Suppressor macrophage (primary cell): ENCODE measurements at places on chromosomes 16 and 17.

DNA sequence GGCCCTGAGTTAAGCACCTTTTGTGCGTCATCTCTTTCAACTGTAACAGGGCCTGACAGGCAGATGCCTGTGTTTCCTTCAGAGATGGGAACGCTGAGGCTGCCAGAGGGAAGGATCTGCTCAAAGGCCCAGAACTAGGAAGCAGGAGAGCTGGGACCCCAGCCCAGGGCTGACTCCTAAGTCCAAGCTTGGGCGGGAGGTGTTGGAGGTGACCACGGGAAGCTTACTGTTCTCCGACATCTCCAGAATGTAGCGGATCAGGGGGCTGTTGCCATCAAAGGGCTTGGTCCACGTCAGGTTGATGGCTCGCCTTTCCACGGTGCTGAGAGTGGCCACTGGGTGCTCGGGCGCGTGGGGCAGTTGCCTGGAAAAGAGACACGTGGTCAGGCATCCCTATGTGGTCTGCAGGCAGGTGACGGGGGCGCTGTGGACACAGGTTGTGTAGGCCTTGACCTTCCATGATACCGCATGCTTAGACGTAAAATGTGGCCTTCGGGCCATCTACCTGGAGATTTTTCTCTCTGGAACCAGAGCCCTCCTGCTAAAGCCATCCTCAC is 111.4 kb upstream of the CDC42EP4 start:
- no peak for DNase-seq

DNA sequence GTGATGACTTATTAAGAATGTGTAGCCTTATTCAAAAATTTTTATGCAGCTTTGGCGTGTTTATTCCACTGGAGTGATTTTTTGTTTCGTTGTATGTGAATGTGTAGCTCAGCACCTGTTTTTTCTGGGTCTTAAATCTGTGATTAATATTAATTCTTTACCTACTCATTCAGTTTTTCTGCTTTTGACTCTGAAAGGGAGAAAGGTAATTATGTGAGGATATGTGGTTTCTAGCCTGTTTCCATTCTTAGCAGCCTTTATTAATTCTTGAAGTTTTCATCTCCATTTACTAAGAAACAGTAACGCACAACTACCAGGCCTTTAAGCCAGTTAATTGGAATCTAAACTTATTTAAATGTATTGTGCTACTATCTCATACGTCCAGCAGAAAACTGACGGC is 7.0 kb downstream of the HEATR3 start:
- no peak for DNase-seq

DNA sequence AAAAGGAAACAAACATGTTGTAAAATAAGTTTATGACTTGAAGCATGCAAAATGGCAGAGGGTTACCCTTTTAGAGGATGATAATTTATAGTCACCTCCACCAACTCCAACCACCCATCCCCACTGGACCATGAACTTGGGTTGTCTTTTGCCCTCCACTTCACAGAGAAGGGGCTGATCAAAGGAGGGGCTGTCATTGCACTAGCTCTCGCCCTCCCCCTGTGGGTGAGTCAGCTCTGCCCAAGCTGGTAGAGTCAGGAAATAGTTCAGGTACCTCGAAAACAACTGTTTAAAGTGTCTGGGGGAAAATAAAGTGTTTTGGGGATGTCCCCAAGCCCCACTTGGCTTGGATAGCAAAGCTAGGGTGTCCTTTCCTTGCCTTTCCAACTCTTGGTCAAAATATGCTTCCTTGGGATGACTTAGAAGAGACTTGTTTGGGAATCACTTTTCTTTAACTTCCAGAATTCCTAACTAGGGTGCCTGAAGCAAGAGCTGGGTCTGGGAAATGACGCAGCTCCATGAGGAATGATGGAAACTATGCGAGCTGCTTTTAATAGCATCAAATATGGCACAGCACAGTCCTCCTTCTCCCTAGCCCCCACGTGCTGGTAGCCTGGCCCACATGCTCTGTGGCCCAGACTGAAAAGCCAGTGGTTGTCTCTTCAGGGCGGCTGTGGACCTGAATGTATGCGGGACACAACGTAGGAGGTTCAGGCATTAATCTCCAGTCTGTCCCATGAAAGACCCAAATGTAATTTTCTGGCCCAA is 40.7 kb downstream of the TBX4 start:
- no peak for DNase-seq

- DNase-seq: no peak
Measured at GRCh38 chr17:156094-156621, 18.8 kb downstream of the SCGB1C2 start.

DNA sequence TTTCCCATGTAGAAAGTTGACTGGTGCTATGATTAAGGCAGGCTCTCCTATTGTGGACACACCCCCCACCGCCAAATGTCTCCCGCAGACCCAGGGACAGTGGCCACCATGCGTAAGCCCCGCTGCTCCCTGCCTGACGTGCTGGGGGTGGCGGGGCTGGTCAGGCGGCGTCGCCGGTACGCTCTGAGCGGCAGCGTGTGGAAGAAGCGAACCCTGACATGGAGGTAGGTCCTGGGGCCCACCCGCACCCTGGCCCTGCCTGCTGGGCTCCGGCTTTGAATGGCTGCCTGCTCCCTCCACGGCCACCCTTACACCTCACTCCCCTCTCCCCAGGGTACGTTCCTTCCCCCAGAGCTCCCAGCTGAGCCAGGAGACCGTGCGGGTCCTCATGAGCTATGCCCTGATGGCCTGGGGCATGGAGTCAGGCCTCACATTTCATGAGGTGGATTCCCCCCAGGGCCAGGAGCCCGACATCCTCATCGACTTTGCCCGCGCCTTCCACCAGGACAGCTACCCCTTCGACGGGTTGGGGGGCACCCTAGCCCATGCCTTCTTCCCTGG is 3.6 kb downstream of the MMP25 start:
- no peak for DNase-seq

DNA sequence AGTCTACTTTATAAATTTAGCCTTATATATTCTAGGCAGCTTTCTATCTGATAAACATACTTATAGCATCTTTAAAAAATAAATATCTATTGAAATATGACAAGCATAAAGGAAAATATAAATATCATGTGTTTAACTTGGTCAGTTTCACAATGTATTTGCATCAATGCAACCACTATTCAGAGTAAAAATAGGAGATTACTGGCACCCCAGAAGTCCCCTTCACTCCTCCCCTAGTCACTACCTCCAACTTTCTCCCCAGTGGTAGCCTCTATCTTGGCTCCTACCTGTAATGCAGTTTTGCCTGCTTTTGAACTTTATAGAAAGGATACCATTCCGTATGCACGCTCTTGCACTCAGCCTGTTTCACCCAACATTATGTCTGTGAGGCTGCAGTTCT is 3.2 kb upstream of the NOD2 start:
- DNase-seq: no peak

- DNase-seq: no peak
Measured at GRCh38 chr17:2238432-2239169, 65.0 kb downstream of the SMG6 start.

DNA sequence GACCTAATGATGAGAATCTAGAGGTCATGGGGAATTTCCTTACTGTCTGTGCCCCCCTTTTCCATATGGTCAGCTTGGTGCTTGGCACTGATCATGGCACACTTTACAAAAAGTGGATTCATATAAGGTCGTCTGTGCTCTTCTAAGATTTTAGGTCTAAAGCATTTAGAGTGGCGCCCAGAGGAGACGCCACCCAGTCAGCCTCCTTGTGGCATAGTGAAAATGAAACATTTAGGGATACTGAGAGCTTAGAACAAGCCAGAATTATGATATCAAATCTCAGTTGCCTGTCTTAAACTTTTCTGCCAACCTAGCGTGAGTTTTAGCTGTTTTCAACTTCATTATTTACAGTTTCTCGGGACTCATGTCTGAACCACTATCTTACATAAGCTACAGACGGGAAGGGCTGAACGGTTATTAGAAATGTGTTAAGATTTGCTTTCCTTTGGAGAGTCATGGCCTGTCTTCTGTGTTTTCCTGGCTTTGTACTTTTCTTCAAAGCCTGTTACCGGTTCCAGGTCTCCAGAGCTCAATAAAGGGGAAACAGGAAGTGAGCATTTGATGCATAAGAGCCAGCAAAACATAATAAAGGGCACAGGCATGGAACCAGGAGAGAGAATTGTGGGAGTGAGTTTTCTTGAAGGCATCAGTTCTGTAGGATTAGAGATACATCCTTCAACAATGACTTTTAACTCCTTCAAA is 13.7 kb downstream of the ZNRF1 start:
- DNase-seq: peak; percentile 8

GRCh38 chr17:29162082-29162908 is 17.9 kb downstream of the MYO18A start:
- DNase-seq: no peak

DNA sequence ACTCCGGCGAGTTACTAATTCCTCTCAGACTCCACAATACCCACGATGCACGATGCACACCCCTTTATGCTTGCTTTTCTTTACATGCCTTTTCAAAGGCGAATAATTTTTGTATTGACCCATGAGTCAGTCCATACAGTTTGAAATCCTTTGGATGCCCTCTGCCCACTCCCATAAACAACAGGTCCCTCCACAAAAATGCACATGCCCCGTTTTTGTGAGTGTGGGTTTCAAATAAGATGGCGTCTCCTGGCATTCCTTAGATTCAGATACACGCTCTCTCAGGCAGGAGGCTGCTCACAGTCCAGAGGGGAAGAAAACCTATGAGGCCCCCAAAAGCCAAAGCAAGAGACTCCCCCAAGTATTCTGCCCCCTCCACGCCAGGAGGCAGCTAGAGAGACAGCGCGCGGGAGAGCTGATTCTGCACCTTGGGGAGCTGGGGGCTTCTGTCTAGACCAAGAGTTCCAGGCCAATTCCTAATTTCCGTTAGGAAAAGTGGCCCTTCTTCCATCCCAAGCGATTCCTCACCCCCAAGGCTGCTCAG is 19.6 kb upstream of the HOXB9 start:
- no peak for DNase-seq

DNA sequence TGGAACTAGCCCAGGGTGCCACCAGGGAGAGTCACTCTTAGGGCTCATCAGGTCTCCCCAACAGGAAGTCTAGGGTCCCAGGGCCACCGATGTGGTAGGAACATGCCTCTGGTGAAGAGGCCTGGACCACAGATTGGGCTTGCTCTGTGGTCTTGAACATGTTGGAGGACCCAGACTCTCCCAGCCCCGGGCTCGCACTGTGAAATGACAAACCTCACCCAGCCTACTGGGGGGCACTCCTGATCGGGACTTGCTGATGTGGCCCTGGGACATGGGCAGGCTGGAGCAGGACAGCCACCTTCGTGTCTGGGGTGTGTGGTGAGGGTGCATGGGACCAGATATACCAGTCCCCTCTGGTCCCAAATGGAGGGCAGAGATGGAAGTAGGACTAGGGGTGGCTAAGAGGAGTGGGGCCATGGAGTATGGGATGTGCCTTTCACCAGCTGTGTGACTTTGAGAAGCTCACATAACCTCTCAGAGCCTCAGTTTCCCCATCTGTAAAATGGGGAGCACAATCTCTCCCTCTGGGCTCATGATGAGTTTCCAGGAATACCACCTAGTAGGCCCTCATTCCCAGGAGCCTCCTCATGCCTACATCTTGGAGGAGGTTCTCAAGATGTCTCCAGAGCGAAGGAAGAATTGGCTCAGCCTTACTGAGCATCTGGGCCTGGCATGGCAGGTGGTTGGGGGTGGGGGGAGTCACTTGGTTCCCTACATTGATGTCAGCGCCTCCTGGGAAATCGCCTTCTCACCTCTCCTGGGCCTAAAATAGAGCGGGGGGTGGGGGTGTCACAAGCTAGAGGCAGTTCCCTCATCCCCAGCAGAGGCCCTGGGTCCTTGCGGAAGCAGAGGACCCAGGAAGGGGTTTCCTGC is 1.5 kb upstream of the ADAM11 start:
- DNase-seq: no peak

GRCh38 chr16:55552621-55553020 is 13.9 kb upstream of the CAPNS2 start:
- no peak for DNase-seq

DNA sequence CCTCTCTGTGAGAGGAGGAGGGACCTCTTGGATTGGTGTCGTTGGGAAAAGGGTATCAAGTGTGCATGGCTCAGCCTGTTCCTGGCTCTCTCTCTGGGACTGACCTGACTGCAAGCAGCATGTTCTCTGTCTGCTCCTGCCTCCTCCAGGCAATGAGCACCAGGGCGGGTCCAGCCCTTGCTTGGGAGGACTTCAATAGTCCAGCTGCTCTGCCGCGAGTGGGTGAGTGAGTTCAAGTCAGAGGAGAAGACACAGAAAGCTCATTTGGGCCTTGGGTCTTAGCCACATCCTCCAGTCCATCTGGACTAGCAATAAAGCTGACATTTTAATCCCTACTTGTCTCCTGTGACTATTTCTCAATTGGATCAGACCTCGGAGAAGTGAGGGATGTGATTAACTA is 25.2 kb upstream of the TNS4 start:
- no peak for DNase-seq

DNA sequence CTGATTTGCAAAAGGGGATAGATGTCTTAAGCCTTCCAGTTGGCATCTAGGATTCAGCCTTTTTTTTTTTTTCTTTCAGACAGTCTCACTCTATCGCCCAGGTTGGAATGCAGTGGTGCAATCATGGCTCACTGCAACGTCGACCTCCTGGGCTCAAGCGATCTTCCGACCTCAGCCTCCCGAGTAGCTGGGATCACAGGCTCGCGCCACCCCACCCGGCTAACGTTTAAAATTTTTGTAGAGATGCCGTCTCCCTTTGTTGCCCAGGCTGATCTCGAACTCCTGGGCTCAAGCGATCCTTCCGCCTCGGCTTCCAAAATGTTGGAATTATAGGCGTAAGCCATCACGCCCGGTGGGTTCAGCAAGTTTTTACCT is 571 bp upstream of the CCP110 start:
- DNase-seq: no peak

- no peak for DNase-seq
Measured at GRCh38 chr16:63876103-63876502, 1245.8 kb downstream of the CDH11 start.

GRCh38 chr17:10216213-10216938 is 18.0 kb upstream of the GAS7 start:
- DNase-seq: no peak

- DNase-seq: peak; percentile 86
Measured at GRCh38 chr16:51762081-51762996, 611.3 kb upstream of the SALL1 start.

- DNase-seq: no peak
Measured at GRCh38 chr17:63069245-63069644, 103.2 kb downstream of the TANC2 start.
